ENCODE measurements at places on chromosomes 3 and 15.

- DNase-seq, result no peak
Measured at GRCh38 chr15:55257012-55257670, 32.5 kb downstream of the RAB27A start.

- no peak for DNase-seq
Measured at GRCh38 chr3:169085827-169086226, 577.7 kb downstream of the MECOM start.

DNA sequence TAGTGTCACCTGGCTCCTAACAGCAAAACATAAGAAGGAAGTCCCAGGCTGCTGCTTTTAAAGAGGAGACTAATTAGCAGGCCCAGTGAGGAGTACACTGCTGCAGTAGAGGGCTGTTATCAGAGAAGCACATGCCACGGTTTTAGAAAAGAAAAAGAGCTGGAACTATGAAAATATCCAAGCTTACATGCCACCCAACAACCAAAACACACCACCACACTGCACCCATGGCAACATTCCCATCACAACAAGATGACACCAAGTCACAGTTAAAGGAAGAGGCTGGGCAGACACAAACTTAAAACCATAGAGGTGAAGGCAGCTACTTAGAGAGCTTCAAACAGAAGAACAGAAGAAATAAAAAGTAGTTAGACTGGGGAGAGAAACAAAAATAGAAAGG, 37.0 kb downstream of the NPTN start:
- no peak for DNase-seq

DNA sequence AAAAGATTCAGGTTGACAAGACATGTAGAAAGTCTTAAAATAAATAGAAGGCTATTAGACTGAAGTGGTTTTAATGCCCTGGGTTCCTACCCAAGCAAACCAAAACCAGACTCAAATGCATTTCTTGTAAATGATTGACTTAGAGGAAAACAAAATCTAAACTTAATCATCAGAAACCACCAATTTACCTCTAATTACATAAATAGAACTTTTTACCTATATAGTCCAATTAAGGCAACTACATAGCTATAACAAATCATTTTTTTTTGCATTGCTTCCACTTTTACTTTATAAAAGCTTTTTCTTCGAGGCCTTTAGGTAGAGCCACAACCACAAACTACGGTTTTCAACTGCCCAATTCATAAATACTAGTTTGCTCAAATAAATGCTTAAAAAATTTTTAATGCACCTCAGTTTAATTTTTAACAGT, 231.3 kb upstream of the ARHGEF26 start:
- DNase-seq, result no peak

GRCh38 chr3:126835472-126836219, 131.6 kb downstream of the CHCHD6 start:
- no peak for DNase-seq

DNA sequence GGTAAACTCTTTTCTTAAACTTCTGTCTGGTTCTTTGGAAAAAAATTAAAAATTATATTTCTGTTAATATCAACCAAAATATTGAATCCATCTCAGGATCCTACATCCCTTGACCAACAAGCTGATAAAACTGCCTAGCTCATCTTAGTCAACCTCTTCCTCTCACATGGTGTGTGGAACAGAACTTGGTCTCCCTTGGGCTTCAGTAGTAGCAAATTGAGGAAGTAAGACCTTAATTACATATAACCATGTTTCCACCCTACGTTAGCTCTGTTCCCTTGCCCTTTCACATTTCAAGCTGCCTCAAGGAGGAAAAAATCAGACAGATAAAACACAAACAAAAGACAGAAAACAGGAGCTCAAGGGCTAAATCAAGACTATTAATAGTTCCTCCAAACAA, 116.4 kb downstream of the GREM1 start:
- no peak for DNase-seq

GRCh38 chr3:69490971-69491370, 105.1 kb upstream of the FRMD4B start:
- DNase-seq, result no peak

DNA sequence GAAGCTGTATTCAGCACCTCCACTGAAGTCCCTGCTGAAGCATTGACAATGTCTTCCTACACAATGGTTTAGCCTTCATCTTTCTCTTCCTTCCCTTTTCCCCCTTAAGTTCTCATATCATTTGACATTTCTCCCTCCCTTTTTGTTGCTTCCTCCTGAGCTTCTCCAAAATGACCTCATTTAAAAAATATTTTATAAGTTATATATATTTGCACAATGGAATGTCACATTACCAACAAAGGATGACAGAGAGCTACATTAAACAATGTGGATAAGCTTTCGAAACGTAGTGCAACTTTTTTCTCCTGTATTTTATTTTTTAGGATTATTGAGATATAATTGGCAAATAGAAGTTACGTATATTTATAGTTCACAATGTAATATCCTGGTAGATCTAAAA, 13.2 kb upstream of the DLG1 start:
- DNase-seq, result no peak

- DNase-seq, result no peak
Measured at GRCh38 chr3:160842021-160843005, 86.3 kb downstream of the PPM1L start.

DNA sequence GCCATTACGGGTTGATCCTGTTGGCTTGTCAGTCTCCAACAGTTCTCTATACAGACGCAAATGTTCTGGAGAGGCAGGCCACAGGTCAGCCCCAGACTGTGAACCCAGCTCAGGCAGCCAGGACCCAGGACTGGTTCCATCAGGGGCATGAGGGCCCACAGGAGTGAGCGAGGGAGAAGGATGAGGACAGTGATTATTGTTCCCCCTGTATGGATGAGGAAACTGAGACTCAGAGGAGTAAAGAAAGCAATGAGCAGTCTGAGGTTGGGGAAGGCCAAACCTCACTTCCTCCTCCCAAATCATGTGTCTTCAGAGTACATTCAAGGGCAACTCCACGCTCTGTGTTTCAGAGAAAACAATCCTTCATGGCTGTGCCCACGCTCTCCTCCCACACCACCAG, 121.9 kb downstream of the RPLP1 start:
- DNase-seq, result no peak

GRCh38 chr3:196203846-196204245, 7.4 kb downstream of the ZDHHC19 start:
- no peak for DNase-seq

GRCh38 chr3:88611826-88612326, 462.1 kb downstream of the C3orf38 start:
- no peak for DNase-seq

- no peak for DNase-seq
Measured at GRCh38 chr3:12472796-12473195, 11.5 kb upstream of the TSEN2 start.

DNA sequence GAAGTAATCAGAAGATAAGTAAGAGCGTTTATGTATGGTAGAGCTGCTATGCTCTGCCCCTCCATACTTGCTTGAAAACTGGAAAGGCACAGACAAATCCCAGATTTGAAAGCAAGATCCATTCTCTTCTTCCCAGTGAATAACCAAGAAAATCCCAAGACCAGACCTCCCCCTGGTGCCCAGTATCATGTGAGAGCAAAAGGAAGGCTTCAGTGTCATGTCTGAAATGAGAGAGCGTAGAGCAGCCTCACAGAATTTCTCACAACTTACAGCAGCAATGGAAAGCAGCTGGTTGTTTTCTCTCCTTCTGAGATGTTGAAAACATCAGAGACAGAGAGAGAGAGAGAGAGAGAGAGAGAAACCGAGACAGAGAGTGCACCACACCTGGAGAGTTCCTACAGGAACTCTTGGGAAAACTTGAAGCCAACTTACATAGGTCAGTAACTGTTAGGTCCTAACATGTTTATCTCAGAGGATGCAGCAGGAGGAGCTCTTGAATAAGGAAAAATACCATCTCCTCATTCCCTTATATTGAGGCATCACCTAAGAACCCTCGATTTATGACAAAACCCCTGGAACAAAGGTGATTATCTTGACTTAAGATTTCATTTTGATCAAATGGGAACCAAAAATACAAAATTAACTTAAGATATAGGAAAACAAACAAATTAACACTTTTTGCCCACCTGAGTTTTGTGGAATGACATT, 273.3 kb downstream of the NSUN3 start:
- no peak for DNase-seq

GRCh38 chr3:78049521-78049920, 1009.6 kb downstream of the ROBO2 start:
- no peak for DNase-seq

DNA sequence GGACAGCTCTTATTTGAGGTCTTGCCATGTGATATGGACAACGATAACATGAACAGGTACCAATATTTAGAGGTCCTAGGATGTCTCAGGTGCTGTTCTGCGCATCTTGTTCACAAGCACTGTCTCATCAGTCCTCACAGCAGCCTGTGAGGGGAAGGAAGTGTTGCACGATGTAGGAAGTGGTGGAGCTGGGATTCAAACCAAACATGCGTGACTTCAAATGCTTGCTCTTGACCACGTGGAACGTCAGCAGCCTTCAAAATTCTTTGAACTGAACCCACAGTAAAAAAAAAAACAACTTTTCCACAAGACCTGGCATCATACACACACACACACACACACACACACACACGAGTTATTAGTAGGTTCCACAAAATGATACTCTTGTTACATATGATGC, 153.4 kb upstream of the SMAD3 start:
- peak; percentile 21 for DNase-seq

Measured in CD4-positive, alpha-beta T cell treated with Interferon alpha-2 for 1 hour (primary cell).